ENCODE measurements at places on chromosomes 5 and 9.

- no peak for DNase-seq
Observed at GRCh38 chr9:130658893-130659698, 5.3 kb upstream of the PRDM12 start.

DNA sequence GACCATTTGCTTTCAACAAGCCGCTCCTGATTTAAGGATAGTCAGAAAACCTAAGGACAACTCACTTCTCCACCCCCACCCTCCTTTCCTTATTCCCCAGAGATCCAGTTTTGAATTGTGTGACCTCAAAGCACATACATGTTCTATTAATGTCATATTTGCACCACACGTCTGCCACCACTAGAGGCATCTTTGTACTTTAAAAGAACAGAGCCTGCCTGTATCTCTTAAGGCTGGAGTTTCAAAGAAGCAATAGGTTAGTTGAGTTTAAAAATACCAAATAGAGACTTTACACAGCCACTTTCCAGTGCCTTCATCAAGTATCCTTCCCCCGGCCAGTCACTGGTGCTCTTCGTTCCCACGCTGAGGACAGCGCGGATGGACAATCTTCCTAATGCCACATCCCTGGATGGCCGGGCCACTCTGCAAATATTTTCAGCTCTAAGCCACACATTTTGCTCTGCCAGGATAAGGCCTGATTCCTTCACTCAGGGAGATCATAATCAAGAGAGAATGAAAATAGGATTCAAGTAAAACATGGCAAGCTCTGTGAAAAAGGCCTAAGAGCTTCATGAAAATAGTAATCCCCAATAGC is 146.3 kb downstream of the SNCAIP start:
- peak; percentile 33 for DNase-seq

GRCh38 chr5:137570070-137570469 is 70.9 kb upstream of the SPOCK1 start:
- no peak for DNase-seq

DNA sequence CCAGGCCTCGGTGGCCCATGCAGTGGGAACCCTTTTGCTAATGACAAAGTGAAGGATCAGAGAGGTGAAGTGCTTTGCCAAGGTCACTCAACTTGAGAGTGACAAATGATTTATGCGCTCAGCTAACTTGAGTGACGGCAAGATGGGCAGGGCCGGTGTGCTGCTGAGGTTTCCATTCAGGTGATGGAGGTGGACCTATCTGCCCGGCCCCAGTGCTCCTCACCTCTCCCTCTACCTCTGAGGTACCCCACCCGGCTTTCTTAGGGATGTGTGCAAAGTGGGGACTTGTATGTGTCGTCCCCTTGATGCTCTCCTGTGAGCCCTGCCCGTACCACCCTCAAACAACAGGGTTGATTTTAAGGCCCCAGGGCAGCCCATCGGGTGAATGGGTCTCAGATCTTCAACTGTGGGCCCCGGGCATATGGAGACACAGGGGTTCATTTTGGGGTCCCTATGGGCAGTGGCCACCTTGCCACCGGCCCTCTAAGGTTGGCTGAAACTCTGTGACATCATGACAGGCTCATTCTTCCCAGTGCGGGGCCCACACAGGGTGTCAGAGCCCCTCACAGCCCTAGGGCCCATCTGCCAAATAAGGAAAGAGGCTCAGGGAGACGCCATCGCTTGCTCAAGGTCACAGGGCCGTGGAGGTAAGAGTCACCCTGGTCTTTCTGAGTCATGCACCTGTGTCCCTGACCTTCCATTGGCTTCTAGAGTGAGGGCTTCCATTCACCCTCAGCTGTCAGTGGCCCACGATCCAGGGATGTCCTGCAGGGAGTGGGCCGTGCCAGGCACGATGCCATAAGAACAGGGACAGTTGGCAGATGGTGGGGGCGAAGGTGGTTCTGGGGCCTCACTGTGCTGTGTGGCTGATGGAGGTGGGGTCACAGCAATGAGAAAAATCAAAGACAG is 170.6 kb upstream of the MVB12B start:
- DNase-seq: peak; percentile 2

DNA sequence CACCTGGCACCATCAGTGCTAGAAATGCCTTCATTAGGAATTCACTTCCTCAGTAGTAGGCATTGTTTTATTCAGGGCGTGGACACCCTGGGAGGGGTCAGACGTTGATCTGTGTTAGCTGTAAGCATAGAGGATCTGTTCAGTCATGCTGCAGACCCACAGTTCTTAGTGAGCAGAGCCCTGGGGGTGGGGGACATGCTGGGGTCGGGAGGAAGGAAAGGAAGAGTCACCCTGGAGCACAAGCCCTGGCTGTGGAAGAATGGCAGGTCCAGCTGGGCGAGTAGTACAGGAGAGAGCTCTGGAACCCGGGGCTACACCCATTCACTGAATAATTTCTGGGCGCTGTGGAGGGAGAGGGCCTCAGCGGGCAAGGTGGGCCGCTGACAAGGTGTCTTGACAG is 172.5 kb downstream of the FSTL4 start:
- no peak for DNase-seq

DNA sequence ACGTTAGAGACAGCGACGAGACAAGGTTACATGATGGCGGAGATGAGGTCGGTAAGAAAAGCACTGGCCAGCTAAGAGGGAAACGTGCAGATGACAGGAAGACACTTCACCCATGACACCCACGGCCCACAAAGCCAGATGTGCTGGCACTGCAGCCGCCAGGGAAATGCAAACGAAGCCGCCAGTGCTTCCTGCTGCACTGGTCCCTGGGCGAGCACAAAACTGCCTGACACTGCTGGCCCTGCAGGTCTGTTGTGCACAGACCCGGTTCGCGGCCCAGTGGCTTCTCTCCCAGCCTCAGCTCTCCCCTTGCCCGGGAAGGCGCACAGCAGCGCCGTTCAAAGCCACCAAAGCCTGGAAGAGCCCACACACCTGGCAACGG is 20.3 kb downstream of the QSOX2 start:
- no peak for DNase-seq

GRCh38 chr5:171622010-171622409 is 163.6 kb upstream of the SMIM23 start:
- no peak for DNase-seq

DNA sequence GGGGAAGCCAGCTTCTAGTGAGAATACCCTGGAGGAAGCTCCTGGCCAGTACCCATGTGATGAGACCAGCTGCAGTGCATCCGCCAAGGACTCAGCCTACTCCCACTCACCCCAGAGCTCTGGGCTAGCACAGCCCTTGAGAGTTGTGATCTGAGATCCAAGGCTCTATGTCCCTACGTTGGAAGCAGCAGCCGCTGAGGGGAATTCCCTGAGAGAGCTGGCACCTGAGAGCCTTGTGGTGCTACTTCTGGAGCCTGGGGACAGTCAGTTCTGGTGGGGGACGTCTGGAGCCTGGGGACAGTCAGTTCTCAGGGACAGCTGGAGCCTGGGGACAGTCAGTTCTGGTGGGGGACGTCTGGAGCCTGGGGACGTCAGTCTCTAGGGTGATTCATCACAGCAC is 39.2 kb downstream of the PDZD2 start:
- no peak for DNase-seq

DNA sequence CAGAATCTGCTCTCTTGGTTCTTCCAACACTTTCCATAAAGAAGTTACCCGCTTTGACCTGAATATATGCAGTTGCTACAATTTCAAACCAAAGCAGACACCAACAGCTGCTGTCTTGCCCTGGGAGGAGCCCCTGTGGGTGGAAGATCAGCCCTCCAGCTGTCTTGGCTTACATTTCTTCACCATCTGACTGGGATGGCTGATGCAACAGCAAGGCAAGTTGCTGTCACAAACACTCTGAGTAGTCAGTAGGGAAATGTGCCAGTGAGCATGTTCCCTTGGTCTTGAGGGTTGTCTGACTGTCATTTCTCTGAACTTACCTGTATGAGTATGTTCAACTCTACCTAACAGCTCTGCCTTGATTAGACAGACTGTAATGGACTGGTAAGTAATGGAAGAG is 152.9 kb downstream of the SGCD start:
- DNase-seq: no peak

GRCh38 chr5:67974471-67974870 is 241.1 kb upstream of the PIK3R1 start:
- no peak for DNase-seq

GRCh38 chr5:74044936-74045335 is 418.9 kb downstream of the ARHGEF28 start:
- DNase-seq: no peak

DNA sequence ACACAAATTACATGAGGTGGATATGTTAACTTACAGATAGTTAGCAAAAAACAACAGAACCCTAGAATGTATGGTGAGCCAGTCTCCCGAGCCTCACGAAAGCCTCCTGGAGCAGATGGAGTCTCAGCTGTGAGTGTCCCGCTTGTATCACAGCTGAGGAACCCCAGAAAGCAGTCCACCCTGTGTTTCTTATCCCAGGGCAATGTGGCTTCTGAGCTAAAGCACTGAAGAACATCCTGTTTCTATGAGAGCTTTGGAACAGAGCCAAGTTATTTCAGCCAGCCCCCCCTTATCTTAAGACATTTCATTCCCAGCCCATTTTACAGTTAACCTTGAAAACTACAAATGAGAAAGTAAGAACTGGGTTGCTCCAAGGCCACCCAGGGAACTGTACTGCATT is 1220.9 kb upstream of the CDH6 start:
- DNase-seq: no peak

- no peak for DNase-seq
Observed at GRCh38 chr5:35242702-35243258, 12.5 kb upstream of the PRLR start.

DNA sequence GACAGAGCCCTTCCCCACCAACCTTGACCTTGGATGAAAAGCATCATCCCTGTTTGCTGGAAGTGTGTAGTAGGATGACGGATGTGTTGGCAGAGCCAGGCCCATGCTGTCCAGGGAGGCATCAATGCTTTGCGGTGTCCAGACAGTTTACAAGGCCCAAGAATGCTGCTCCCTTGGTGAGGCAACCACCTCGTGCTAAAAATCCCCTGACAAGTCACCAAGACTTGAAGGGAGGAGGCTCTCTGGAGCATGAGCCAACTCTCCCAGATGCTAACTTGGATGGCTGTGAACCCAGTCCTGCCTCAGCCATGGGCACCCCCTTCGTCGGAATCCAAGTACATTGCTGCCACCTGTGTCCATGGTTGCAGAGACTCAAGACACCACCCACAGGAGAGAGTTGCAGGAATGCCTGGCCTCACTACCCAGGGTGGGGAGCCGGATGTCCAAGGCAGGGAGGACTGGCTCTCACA is 9.5 kb upstream of the NKD2 start:
- no peak for DNase-seq

- DNase-seq: no peak
Observed at GRCh38 chr5:59130431-59130830, 547.6 kb downstream of the RAB3C start.

- DNase-seq: no peak
Observed at GRCh38 chr5:171669571-171669970, 116.0 kb upstream of the SMIM23 start.

DNA sequence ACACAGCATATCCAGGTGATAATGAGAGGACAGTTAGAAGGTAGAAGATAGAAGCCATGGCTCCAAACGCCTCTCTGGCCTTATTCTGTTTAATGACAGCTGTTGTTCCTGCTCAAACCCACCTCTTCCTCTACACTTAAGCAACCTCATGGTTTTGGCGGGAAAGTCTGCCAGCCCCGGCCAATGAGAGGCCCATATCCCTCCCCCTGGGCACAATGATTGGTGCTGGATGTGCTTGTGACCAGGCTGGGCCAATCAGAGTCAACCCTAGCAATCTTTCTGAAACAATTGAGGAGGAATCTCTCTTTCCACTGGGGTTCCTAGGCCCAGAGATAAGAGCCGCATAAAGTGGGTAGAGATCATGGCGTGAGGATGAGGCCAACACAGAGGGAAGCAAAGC is 4.8 kb upstream of the GFI1B start:
- no peak for DNase-seq

- peak; percentile 16 for DNase-seq
Observed at GRCh38 chr5:153496835-153497234, 6.4 kb downstream of the GRIA1 start.

- no peak for DNase-seq
Observed at GRCh38 chr9:121192959-121193640, 8.6 kb downstream of the RAB14 start.
